ENCODE measurements at places on chromosomes 16 and 17.

DNA sequence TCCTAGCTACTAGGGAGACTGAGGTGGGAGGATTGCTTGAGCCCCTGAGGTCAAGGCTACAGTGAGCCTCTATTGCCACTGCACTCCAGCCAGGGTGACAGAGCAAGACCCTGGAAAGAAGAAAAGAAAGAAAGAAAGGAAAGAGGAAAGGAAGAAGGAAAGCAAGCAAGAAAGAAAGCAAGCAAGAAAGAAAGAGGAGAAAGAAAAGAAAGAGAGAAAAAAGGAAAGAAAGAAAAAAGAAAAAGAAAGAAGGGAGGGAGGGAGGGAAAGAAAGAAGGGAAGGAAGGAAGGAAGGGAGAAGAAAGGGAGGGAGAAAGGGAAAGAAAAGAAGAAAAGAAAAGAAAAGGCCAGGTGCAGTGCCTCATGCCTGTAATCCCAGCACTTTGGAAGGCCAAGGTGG is 9.0 kb downstream of the ACTG1 start:
- no peak for DNase-seq

DNA sequence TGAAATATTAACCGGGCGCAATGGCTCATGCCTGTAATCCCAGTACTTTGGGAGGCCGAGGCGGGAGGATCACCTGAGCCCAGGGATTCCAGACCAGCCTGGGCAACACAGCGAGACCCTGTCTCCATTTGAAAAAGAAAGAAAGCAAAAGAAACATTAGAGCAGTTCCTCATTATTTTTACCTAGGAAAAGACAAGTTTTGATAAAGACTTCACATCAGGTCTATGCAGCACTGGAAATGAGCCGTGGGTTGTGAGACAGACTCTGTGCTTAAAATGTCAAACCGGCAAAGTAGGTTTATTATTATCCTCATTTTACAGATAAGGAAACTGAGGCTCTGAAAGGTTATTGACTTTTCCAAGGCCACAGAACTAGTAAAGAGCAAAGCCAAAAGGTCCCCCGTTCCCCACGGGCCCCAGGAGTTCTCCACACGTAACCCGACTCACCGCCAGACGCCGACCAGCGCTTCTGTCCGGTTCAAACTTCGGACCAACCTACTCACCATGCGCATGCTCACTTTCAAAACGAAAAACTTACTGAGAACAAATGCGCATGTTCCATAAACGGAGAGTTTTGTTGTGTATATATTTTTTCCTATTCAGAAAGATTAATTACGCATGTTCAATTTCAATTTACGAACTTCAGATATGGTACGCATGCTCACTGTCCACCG is 356 bp downstream of the TUBD1 start:
- DNase-seq, result no peak

DNA sequence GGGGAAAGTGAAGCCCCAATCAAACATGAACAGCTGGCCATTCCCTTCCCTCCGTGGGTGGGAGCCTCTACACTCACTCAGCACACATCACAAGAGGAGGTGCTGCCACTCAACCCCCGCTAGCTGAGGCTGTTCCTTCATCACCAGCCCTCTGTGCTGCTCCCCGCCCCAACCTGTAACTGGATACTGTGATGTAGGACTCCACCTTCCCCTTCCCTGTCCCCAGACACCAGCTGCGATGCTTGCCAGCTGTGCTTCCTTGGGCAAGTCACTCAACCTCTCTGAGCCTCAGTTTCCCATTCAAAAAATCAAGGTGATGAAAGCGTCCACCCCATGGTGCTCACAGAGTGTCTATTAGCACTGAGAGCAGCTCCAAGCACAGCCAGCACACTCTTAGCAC is 273.2 kb downstream of the MRTFB start:
- DNase-seq, result no peak

DNA sequence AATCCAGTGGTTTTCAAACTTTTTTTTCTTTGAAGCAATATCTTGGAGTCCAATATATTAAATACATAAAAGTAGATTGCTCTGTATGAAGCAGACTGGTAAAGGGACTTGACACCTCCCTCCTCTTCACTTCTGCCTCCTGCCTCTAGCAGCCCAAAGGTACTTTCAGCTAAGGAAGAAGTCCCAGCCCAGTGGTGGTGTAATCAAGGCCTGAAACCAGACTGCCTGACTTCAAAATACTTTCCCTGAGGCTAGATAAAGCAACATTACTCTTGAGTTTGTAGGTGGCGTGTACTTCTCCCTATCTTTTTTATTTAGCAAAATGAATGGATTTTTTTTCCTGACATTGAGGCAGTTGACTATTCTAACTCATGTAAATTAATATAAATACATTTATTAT is 122.4 kb upstream of the TMEM97 start:
- DNase-seq, result no peak

- no peak for DNase-seq
These were observed 21.5 kb upstream of the RFFL start for GRCh38 chr17:35084987-35085386.

All from stimulated activated CD4-positive, alpha-beta T cell treated with anti-CD3 and anti-CD28 coated beads, Interleukin-4, amount 100 ng/mL, for 1 hour (primary cell).